A172 (cell line): ENCODE measurements at places on chromosomes 7 and 10. TPM values are rescaled to one million over a fixed set of nuclear protein-coding genes. Genes with fewer than 3 reads are reported as not detected.

The UNCX gene
- total RNA-seq, result not detected in 2 replicates

The SKIDA1 gene
- total RNA-seq, result 0.53 and 2.4 TPM in 2 replicates

The CDK13 gene
- total RNA-seq, result 49.3 and 53.2 TPM in 2 replicates

The TMEM213 gene
- total RNA-seq, result not detected in 2 replicates

The NPFFR1 gene
- 0.02 TPM in 1 of 2 replicates, not detected in the other for total RNA-seq

The POT1 gene
- 25.8 and 34.6 TPM in 2 replicates for total RNA-seq

The IL2RA gene
- not detected in 2 replicates for total RNA-seq

The FAM237B gene
- total RNA-seq, result not detected in 2 replicates

The FZD8 gene
- 4.9 and 5.8 TPM in 2 replicates for total RNA-seq

The MTERF1 gene
- total RNA-seq, result 9.8 and 15.1 TPM in 2 replicates

The LRRC18 gene
- total RNA-seq, result not detected in 2 replicates

The CARD11 gene
- total RNA-seq, result 16.9 and 23.0 TPM in 2 replicates

The NYAP1 gene
- total RNA-seq, result 0.07 TPM in 1 of 2 replicates, not detected in the other

The CALD1 gene
- 83.9 and 99.8 TPM in 2 replicates for total RNA-seq

The MEOX2 gene
- total RNA-seq, result not detected in 2 replicates
